ENCODE measurements at places on chromosomes 7 and 10. TPM values are rescaled to one million over a fixed set of nuclear protein-coding genes. Genes with fewer than 3 reads are reported as not detected.

The VSTM2A gene
- 99.1 TPM for total RNA-seq

The NPY gene
- 41.2 TPM for total RNA-seq

The SPDYE1 gene
- total RNA-seq = not detected

The TAF6 gene
- 17.5 TPM for total RNA-seq

The ZNF107 gene
- total RNA-seq = 11.0 TPM

The FAM131B gene
- total RNA-seq = 73.8 TPM

The FGL2 gene
- 2.9 TPM for total RNA-seq

The CFAP70 gene
- total RNA-seq = 0.82 TPM

The ST7 gene
- total RNA-seq = 69.7 TPM

The COL28A1 gene
- total RNA-seq = 0.82 TPM

The HMX3 gene
- not detected for total RNA-seq

The ADARB2 gene
- 3.3 TPM for total RNA-seq

The IQUB gene
- 2.0 TPM for total RNA-seq

The PIK3AP1 gene
- total RNA-seq = 4.5 TPM

The EPHA1 gene
- 0.41 TPM for total RNA-seq

The C10orf105 gene
- not detected for total RNA-seq

The ASB4 gene
- under 0.01 TPM for total RNA-seq

The TFEC gene
- total RNA-seq = 0.82 TPM

The CTNNA3 gene
- total RNA-seq = 2.0 TPM

The HBP1 gene
- 55.0 TPM for total RNA-seq

The GNGT1 gene
- not detected for total RNA-seq

The SH2D4B gene
- 1.2 TPM for total RNA-seq

The SPDYE2B gene
- total RNA-seq = not detected

The OGDHL gene
- 6.9 TPM for total RNA-seq

The MBLAC1 gene
- 4.9 TPM for total RNA-seq

The TEX47 gene
- not detected for total RNA-seq

The CAMK1D gene
- total RNA-seq = 19.2 TPM

The GPC2 gene
- 75.0 TPM for total RNA-seq

The SKIDA1 gene
- 11.0 TPM for total RNA-seq

The EBLN1 gene
- not detected for total RNA-seq

The GPNMB gene
- 3.7 TPM for total RNA-seq

The NUPR2 gene
- total RNA-seq = not detected

The SNX8 gene
- 3.3 TPM for total RNA-seq

The ERVW-1 gene
- total RNA-seq = not detected

The TLL2 gene
- total RNA-seq = 0.82 TPM

The TMEM176A gene
- total RNA-seq = 1.2 TPM

The PNLIPRP1 gene
- total RNA-seq = not detected

The PTPN20 gene
- 18.8 TPM for total RNA-seq

The RPEL1 gene
- not detected for total RNA-seq

The ARHGAP22 gene
- 1.6 TPM for total RNA-seq

The MMD2 gene
- 2.4 TPM for total RNA-seq

The IL2RA gene
- total RNA-seq = not detected

The VPS37D gene
- total RNA-seq = 26.1 TPM

The TBL2 gene
- total RNA-seq = 26.1 TPM

The SPAG6 gene
- total RNA-seq = 0.41 TPM

The H2BK1 gene
- not detected for total RNA-seq

The RBM20 gene
- 0.41 TPM for total RNA-seq

The CPA4 gene
- under 0.01 TPM for total RNA-seq

The SMC3 gene
- 55.4 TPM for total RNA-seq

The PON3 gene
- total RNA-seq = 0.41 TPM

The GTPBP10 gene
- 24.1 TPM for total RNA-seq

The HYAL4 gene
- total RNA-seq = not detected

The KBTBD2 gene
- total RNA-seq = 117 TPM

The CALCR gene
- total RNA-seq = under 0.01 TPM

The SKAP2 gene
- total RNA-seq = 11.0 TPM

The CDH23 gene
- total RNA-seq = 3.3 TPM

The RAB11FIP2 gene
- total RNA-seq = 46.9 TPM

The TMEM225B gene
- total RNA-seq = not detected
